Renal cortex interstitium (tissue), 15 donors: ENCODE measurements at places on chromosomes 7 and 10.

DNA sequence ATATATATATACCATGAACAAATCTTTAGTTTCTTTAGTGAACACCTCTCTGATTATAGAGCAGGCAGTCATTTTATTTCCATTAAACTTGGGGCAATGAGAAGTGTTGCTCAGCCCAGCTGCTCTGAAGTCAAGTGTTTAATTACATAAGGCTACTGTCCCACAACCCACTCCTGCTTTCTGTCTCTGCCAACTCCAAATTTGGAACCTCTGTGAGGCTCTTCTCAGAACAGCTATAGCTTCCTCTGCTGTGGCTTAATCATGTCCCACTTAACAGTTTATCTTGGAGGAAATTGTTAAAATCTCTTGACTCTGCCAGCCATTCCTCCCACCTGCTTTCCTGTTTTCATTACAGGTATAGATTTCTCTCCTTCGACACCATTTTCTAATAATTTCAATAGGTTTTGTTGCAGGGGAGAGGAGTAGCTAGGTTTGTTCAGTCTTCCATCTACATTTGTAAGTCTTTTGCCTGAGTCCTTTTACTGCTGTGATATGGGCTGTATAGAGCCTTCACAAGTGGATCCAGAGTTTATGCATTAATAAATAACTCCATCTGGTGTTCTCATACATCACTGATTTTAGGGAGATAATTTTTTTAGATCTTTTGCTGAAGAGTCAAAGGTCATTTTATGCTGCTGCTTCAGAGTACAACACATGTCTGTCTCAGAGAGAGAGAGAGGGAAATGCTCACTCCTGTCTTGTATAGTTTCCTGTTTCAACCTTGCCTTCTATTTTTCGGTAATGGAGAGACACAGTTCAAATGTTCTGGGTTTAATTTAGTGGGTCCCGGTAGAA, 170.4 kb downstream of the WNT2 start:
- no peak for DNase-seq

DNA sequence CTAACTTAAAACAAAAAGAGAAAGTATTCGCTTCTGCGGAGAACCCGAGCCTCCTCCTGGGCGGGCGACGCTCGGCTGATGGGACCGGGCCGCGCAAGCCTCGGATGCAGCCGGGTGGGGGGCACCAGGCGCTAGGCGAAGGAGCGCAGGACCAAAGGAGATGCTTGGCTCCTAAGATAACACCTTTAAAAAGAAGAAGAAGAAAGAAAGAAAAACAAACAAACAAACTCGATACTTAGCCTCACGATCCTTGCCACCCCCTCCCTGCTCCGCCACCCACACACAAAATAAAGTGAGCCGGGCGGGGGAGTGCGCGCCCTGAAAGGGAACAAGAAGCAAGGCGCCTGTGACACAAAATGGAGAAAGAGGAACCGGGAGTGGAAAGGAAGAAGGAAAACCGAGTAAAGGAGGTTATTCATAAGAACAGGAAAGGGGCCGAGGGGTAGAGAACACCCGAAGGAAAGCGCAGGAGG, 34.0 kb upstream of the EBLN1 start:
- peak; percentile 51 for DNase-seq

DNA sequence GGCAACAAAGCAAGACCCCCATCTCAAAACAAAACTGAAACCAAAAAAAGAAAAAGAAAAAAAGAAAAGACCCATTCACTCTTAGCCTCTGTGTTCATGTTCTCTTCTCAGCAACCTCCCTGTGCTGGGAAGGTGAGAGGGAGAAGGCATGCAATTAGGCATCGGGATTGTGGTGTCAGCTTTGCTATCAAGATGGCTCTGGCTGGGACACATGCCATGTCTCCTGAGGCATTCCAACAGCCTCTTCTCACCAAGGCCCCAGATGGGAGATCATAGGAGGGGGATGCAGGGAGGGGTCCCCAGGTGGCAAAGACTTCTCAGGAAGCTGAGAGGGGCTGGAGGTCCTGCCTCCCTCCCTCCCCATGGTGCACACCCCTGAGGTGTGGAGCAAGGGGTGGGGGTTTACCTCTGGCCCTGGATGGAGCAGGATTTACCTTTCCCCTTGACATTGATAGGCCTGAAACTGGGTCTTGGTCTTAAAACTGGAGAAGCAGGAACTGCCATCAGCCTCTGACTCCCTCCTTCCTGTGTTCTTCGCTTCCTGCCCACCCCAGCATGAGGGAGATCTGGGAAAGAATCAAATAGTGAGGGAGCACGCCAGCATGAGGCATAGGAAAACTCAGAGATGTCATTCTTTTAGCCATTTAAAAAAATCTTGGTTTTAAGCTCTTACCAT, 96.2 kb upstream of the DUSP5 start:
- no peak for DNase-seq

- DNase-seq = no peak
These were observed 1113.5 kb upstream of the AUTS2 start for GRCh38 chr7:68484731-68485130.

GRCh38 chr7:37943905-37944736, 23.7 kb downstream of the EPDR1 start:
- no peak for DNase-seq

GRCh38 chr10:62842983-62843382, 26.8 kb upstream of the EGR2 start:
- DNase-seq = no peak

DNA sequence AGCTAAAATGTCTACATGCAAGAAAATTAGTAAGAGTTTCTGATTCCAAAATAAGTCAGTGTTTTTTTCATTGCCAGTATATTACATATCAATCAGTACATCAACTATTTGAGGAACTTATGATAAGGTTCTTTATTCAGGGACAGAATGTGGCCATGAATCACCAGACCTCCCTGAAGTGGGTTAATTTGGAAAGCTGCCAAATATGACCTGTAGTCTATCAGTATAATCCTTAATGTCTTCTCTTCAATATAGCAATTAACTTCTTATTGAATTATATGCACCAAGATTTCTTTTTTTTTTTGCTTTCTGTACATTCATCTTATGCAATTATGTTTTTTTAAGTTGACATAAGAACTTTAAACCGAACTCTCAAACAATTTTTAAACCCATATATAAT, 714.5 kb upstream of the POT1 start:
- DNase-seq = no peak

DNA sequence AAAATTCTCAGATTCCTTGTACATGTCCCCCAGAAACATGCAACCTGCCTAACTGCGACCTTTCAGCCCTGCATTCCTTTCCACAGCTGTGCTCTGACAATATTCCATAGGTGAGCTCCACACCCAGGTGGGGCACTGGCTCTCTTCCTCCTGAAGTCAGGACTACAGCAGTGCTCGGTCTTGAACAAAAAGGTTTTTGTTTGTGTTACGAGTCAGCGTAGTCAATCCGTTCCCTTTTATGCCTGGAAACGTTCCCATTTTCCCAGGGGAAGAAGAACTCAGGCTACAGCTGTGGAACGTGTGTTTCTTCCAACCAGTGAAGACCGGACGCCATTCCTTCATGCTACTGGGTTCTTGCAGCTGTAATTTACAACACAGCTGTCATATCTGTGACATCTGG, 52.4 kb upstream of the PFKP start:
- no peak for DNase-seq

- no peak for DNase-seq
These were observed 7.3 kb downstream of the RP9 start for GRCh38 chr7:33101906-33102305.

DNA sequence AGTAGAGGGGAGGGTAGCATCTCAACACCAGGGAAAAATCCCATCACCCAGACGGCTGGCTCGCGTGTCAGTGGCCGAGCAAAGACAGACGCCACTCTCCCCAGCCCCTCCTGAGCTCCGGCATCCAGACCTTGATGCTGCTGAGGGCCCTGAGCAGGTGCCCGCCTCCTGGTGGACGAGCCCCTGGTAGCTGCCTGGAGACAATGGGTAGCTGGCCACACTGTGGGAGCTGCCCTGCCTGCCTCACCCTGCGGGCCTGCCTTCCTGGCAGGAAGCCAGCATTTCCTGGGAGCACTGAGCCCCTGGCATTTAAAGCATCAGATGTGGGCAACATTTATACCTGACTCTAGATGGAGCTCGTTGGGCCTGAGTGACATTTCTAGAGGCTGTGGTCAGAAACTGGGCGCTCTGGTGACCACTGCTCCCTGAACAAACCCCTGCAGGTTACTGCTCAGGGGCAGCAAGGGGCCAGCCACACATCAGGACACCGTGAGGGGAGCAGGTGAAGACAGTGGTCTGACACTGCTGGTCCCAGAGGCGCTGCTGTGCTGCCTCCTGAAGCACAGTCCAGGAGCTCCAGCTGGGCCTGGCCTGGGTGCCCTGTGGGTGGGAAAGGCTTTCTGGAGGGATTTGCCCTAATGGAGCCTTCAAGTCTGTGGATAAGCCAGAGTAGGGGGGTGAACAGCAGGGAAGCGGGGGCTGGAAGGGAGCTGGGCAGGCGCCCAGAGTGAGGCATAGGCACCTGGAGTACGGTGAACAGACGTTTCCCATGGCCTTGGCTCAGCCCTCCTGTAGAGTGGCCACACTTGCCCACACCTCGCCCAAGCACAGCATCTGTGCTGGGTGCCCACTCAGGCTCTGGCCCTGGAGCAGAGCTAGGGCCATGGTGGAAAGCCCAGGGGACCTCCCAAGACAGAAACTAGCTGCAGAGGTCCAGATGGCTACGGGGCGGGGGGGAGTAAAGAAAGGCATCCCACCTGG, 138.7 kb downstream of the MAPK8 start:
- no peak for DNase-seq

GRCh38 chr10:122279725-122280141, 8.6 kb downstream of the BTBD16 start:
- DNase-seq = no peak

DNA sequence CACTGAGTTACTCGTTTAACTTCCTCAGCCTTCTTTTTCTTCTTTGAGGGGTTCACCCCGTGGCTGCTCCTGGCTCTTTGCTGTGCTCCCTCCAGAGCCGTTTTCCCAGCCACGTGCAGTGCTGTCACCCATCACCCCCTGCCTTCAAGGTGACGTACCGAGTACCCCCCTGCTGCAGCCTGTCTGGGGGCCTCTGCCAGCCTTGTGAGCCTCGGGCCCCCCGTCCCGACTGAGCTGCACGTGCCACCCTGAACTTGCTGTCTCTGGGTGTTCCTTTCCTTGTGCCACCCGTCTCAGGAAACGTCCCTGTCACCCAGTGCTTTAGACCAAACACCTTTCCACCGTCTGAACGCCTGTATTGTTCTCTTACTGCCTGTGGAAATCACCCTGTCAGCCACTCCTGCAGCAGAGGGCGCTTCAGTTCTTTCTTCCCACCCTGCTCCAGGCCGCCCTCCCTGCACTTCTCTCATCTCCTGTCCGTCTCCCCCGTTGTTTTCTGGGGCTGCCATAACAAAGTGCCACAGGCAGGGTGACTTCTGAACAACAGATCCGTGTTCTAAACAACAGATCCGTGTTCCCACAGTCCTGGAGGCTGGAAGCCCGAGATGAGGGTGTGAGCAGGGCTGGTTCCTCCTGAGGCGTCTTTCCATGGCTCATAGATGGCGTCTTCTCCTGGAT, 44.6 kb downstream of the WDR37 start:
- DNase-seq = no peak

DNA sequence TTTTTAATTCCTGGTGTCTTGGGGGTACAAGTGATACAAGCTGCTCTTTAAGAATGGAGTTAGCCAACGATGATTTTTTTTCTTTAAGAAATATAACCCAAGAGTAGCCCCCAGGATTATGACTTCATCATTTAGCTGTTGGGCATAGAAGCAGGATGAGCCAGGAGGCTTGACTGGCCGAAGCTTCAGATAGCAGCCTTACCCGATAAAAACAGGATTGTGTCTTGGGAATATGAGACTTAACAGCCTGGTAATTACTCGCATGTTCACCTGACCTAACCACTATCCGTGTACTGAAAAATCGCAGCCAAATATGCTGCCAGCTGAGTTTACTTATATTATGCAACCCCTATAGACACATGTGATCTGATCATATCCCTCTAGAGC, 346.0 kb upstream of the BMPER start:
- DNase-seq = no peak

DNA sequence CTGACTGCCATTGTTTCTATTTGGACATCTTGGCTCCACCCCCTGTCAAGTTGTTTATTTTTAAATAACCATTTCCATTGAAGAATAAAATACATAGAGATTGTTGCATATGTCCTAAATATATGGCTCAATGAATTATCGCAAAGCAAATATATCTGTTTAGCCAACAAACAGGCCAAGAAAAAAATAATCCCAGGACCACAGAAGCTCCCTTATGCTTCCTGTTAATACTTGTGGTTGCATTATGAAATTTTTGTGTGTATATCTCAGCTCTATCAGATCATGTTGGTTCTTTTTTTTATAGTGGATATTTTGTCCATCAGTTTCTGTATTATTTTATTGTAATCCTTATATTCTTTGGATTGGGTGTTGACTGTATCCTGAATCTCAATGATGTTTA, 53.4 kb upstream of the CYP2C8 start:
- DNase-seq = no peak

- no peak for DNase-seq
These were observed 47.0 kb downstream of the TBATA start for GRCh38 chr10:70738006-70738760.

DNA sequence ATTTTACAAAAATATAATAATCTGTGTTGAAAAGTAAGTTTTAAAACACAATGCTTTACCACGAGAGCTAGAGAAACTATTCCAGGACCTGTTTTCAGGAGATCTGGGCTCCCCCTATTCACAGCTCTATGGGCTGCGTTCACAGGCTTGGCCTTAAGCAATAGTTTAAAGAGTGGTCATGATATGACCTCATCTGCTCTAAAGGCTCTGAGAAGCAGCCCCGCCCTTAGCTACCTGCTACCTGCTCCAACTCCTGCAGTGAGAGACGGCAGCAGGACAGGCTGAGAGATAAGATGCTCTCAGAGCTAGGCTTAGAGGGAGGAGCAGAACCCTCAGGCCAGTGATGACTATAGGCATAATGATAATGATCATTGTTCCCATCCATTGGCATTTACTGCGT, 12.6 kb downstream of the ALOX5 start:
- no peak for DNase-seq

GRCh38 chr7:80830010-80830409, 88.8 kb downstream of the SEMA3C start:
- DNase-seq = no peak

- DNase-seq = no peak
These were observed 90.9 kb downstream of the COL26A1 start for GRCh38 chr7:101453617-101454016.
